Progenitor cell of endocrine pancreas (in vitro differentiated cells): ENCODE measurements at places on chromosomes 4 and X.

- no peak for DNase-seq
Measured at GRCh38 chr4:89829470-89830138, 7.4 kb downstream of the SNCA start.

DNA sequence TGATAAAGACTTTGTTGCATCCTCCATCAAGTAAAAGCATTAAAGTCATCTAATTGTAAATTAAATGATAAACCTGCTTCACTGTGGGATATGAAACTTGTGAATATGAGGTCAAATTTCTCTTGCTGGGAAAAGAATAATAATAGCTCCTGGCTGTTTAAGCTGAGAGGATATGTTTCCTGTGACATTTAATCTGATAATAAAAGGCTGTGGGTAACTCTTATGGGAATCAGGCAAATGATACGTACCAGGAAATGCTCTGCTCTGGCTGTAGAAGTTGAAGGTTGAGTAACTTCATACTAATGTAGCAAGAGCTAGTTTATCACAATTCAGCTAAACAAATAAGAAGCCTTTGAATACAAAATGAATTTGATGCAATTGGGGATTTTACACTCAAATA lies 574.6 kb downstream of the RAPGEF2 start:
- no peak for DNase-seq

DNA sequence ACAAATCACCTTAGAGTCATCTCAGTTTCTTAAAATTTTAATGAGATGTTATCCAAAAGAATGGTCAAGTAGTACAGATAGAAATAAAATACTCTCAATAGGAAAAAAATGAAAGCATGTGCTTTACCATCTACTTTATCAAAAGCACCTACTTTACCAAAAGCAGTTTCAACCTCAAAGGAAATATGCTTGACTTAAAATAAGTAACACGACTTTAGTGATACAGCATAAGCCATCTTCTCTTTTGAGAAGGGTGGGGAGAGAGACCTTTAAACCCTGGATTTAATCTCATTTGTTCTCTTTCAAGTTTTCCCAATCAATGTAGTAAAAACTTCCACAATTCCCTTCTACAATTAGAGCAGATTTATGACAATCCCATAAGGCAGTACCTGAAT lies 26.5 kb downstream of the OTUD4 start:
- DNase-seq, result no peak

DNA sequence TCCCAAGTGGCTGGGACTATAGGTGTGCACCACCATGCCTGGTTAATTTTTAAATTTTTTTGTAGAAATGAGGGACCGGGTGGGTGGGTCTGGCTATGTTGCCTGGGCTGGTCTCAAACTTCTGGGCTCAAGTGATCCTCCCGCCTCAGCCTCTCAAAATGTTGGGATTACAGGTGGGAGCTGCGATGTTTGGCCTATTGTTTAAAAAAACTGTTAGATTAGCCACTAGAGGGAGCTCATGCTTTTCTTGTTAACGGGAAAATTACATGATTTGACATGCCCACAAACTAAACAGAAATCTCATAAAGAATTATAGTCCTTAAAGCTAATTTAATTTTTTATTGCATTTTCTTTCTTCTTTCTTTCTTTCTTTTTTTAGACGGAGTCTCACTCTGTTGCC lies 5.0 kb upstream of the SDAD1 start:
- DNase-seq, result no peak

- DNase-seq, result no peak
Measured at GRCh38 chrX:148043271-148043855, 62.2 kb downstream of the FMR1NB start.

GRCh38 chrX:19904778-19905367 lies 17.5 kb upstream of the SH3KBP1 start:
- DNase-seq, result no peak

DNA sequence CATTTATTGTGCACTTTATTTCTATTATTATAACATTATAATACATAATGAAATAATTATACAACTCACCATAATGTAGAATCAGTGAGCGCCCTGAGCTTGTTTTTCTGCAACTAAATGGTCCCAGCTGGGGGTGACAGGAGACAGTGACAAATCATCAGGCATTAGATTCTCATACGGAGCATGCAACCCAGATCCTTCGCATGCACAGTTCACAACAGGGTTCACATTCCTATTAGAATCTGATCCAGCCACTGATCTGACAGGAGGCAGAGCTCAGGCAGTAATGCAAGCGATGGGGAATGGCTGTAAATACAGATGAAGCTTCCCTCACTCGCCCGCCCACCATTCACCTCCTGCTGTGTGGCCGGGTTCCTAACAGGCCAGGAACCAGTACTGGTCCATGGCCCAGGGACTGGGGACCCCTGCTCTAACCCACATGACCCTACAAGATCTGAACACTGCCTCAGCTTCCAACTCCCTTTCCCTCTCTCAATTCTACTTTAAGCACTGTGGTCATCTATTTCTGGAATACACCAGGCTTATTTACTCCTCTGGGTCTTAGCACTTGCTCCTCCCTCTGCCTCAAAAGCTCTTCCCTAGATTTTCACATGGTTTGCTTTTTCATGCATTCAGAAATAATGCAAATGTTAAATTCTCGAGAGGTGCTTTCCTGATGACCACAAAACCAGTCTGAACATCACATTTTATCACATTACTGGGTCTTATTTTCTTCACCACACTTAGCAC lies 166.8 kb upstream of the HCCS start:
- no peak for DNase-seq

- DNase-seq, result no peak
Measured at GRCh38 chr4:165766976-165767375, 106.1 kb upstream of the TLL1 start.

- DNase-seq, result no peak
Measured at GRCh38 chrX:97224148-97224547, 340.4 kb downstream of the RPA4 start.

DNA sequence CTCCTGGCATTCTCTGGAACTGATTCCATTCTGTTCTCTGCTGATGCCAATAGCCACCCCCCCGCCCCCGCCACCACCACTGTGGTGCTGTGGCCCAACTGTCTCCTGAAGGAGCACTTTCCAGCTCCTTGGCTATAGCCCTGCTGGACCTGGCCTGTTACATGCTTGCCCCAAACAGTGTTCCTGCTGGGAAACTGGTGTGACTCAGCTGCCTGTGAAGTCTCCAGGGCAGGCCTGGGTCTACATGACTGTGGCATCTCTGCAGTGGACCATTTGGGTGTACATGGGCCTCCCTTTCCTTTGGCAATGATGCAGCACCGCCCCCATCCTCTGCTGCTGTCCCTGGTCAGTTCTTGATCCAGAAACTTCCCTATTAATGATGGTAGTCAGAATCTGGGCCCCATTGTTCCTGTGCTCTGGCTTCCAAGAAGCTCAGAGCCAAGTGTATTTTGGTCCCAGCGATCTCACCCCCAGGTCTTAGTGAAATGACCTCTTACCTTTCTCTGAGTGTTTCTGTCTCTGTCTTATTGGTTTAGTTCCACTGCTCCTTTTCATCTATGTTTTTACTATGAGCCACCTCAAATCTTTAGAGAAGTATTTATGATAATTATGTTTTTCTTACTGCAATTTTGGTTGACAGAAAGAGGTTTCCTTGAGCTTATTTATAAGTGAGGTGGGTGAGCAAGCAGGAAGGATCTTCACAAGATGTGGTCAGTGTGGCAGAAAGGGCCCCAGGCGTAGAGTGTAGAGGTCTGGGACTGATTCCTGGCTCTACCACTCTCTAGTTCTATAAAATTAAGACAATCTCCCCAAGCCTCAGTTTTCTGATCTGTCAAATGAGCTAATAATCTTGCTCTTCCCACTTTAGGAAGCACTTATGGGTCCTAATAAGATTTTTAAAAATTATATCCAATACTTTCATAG lies 210.7 kb upstream of the EOLA2 start:
- no peak for DNase-seq

- DNase-seq, result no peak
Measured at GRCh38 chr4:41797260-41797659, 48.7 kb upstream of the PHOX2B start.

DNA sequence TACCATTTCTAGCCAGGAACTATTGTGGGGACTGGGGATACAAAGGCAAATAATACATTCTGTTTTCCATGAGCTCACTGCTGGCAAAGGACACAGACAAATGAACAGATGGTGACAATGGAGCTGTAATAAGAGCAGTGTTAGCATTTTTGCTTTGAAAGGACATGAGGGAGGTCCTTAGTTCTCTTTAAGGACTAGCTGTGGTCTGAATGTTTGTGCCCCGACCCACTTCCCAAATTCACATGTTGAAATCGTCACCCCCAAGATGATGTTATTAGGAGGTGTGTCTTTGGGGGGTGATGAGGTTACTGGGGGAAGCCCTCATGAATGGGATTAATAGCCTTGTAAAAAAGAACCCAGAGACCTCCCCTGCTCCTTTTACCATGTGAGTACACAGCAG lies 30.3 kb downstream of the CCNG2 start:
- DNase-seq, result no peak

DNA sequence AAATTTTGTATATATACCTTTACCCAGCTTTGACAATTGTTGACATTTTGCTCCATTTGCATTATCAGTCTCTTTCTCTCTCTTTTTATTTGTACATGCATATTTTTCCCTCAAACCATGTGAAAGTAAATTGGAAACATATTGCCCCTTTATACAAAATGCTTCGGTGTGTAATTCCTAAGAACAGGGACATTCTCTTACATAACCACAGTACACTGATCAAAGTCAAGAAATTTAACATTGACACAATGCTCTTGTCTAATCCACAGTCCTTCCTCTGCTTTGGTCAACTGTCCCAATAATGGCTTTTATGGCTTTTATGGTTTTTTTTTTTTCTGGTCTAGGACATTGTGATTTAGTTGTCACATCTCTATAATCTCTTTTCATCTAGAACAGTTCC lies 9.5 kb upstream of the SMS start:
- no peak for DNase-seq

DNA sequence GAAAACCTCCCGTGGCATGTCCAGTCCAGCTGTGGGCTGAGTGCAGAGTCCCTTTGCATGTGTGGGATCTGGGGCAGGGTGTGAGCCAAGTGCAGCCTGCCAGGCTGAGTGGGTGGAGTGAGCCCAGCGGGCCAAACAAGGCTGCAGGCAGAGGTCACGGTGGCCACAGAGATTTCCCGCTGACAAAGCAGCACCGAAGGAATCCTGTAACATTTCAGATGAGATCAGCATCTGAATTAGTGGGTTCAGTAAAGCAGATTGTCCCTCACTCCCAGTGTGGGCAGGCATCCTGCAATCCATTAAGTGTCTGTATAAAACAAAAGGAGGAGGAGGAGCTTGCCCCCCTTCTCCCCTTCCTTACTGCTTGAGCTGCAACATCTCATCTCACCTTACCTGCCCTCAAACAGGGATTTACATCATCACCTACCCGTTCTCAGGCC lies 324.4 kb downstream of the FAT4 start:
- DNase-seq, result no peak

DNA sequence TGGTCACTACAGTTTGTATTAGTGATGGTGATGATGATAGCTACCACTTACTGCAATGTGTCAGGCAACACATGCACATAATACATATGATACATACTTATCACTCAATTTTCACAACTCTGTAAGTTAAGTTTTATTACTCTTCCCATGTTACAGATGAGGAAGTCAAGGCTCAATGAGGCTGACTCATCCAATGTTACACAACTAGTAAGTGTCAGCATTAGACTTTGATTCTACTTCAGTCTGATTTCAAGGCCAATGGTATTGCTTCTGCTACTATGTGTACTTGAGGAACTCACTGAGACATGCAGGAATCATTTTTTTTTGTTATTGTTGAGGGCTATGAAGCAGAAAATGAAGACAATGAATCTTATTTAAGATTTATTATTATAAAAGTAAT lies 96.4 kb upstream of the TRPC5OS start:
- no peak for DNase-seq

DNA sequence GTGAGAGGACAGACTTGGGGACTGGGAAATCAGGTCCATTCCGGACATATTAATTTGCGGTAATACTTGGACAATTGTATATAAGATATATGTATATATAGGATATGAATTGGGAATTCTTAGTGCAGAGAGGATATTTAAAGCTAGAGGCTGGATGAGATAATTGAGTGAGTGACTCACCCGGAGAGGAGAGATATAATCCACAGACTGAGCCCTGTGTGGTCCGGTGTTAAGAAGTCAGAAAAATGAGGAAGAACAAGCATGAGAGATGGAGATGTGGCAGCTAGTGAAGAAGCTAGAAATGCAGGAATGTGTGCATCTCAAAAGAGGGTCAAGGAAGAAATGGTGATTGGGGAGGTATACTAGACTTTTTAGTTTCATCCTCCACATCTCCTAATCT lies 336.2 kb downstream of the SLC7A11 start:
- no peak for DNase-seq

DNA sequence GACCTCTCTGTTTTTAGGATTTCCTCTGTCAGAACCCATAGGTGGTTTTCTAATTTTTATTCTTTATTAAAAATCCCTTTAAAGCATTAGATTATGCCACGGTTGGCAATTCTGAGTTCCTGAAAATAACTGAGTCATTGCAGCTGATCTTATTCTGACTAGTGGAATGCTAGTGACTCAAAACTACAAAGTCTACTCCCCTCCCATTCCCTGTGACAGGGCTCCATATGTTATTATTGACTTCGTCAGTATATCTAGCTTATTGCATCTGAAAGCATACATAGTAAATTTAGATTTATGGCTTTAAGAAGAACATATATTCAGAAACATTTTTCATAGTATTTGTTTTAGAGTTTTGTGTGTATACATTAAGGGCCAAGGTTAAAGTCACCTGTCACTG lies 38.5 kb downstream of the HERC3 start:
- no peak for DNase-seq

DNA sequence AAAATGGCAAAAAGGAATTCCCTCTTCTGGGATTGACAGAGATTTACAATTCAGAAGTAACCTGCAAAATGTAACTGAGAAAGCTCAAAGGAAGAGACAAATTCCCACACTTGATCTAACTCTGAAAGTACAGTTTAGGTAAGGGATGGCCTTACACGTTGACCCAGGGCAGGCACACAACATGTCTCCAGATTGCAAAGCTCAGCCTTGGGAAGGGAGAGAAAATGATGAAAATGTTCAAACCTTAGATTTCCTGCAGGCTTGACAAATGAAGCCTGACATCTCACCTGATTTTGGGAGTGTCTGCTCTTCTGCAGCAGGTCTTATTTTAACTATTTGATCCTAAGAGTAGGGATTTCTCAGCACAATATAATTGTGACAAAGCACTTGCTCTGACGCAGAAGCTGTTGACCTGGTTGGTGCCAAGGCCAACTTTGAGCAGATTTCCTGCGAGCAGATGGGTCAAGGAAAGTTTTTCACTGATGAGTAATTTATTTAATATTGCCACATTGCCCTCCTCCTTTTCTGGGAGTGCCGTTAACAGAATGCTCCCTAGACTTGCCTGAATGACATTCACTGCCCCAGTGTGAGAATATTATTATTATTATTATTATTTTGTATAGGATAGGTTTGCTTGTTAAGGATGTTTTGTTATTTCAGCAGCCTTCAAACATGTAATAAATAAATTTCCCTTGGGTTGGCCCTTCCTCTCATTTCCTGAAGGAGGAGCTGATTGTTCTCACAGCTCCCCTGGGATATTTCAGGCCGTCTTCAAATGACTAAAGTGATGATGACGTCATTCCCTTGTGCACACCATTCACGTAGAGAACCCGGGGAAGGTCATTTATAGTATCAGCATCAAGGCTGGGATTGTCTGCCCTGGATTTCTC lies 157.1 kb downstream of the VEGFC start:
- no peak for DNase-seq

- no peak for DNase-seq
Measured at GRCh38 chrX:54944816-54945215, 24.2 kb downstream of the TRO start.

- no peak for DNase-seq
Measured at GRCh38 chr4:23828020-23828715, 61.7 kb downstream of the PPARGC1A start.

GRCh38 chr4:83618431-83618830 lies 82.5 kb downstream of the GPAT3 start:
- no peak for DNase-seq
